OCI-M1 (cell line): ENCODE measurements at places on chromosomes 16 and 17.

DNA sequence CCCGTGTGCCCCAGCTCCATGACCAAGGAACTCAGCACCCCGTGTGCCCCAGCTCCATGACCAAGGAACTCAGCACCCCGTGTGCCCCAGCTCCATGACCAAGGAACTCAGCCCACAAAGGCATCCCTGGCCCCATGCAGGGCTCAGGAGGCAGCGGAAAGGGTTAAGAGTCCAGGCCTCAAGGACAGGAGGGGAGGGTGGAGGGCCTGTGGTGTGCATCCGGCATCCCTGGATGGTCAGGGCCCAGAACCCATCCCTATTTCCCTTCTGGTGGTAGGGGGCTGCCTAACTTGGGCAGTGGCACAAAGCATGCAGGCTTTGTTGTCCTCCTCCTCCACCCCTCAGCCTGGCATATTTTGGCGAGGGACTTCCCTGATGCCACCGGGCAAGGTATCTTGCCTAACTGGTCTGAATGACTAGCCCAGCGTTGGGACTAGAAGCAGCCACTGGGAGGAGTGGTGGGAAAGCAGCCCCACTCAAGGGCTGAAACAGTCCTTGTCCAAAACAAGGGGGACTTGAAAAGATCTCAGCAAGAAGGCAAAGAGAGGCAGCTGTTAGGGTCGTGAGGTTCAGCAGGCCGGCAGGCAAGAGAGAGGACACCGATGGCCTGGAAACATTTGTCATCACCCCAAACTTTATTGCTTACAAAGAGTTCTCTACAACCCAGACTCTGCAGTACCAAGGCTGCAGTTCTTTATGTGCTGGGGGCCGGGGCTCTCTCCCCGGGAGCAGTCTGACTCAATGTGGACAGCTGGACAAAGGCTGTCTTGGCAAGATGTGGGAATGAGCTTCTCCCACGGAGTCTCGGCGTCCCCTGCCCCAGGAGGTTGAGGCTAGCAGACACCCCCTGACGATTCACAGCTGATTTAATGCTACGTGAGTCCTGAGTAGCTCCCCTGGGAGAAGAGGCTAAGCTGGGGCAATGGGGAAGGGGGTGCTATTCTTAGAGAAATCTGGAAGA is 902 bp upstream of the SPATA32 start:
- no peak for DNase-seq

DNA sequence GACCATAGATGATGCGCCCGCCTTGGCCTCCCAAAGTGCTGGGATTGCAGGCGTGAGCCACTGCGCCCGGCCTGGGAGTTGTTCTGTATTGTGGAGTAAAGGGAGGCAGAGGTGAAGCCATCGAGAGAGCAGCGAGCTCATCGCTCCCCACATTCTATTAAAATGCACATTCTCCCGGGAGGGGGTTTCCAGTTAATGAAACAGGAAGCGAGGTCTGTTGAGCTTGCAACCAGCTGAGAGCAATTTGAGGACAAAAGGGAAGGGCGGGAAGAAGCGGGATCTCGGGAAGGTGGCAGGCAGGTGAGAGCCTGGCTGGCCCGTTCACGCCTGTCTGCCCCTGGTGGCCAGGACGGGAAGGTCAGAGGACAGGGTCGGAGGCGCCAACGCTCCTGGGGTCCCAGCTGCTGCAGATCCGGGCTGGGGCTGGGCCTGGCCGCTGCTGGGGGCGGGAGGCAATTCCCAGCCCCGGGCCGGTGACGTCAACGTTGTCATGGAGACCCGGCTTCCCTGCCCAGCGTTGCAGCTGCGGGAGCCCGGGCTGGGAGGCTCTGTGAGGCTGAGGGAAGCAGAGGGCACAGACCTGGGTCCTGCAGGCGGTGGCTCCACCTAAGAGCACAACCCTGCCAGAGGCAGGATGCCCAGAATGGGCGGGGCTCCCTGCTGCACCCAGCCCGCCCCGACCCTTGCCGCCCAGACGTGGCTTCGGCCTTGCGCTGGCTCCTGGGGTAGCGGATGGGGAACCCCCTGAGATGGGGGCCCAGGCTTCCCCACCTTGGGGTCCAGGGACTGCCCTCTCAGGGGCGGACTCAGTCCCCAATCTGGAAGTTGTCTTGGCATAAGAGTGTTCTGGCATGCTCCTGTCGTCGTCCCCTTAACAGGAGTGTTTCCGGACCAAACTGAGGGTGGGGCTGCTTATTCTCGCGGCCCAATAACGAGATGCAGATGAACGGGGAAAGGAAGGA is 48.7 kb upstream of the PLCG2 start:
- DNase-seq: peak; percentile 54

GRCh38 chr17:27985306-27985705 is 57.2 kb upstream of the NLK start:
- no peak for DNase-seq

DNA sequence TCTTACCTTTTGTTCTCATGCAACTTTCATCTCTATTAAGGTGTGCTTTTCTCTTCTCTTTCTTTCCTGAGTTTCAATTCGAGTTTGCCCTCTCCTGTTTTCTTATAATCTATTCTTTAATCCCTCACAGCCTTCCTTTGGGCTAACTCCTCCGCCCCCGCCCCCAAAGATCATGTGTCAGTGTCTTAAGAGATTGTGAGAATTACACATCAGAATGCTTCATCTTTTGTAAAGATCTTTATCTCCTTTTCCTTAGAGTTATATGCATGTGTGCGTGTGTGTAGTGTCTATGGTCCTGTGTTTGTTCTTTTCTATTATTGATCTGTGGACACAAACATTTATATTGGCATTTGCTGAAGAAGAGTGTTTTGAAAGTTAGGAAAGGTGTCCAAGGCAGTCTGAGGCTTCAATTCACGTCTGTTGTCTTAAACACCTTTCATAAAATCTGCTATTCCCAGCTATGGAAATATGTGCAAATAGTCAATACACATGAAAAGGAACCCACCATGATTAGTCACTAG is 6.1 kb upstream of the ALDH3A2 start:
- DNase-seq: no peak

DNA sequence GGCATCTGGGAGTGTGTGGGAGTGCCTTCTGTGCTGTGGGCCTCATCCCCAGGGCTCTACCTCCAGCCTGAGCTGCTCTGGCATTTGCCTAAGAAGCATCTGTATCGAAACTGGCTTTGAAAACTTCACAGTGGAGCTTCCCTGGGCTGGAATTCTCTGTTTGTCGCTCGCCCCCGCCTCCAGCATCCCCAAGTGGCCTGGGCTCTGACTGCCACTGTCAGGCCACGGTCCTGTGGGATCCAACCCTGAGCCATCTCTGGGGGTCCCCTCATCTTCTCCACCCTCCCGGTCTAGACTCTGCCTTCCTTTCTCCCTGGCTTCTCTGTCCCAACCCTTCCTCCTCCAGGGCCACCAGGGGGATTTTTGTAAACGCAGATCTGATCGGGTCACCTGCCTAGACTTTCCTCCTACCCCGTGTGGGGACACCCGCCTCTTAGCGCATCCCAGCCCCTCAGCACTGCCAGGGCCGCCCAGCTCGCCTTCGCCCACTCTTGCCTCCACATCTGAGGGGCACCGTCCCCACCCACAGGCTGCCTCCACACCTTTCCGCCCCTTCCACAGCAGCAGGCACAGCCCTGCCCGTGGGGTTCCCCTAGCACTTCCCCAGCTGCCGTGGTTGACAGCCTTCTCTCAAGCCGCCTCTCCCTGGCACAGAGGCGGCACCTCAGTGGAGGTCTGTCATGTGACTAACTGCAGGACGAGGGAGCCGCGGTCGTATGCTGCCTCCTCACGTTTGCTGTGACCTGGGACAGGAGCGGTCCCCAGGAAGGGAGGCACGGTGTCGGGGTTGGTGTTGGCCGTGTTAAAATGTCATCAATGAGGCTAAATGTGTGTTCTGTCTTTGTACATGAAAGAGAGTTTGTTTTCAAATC is 12.0 kb downstream of the TBC1D24 start:
- DNase-seq: no peak

- no peak for DNase-seq
Observed at GRCh38 chr17:78957128-78957527, 22.6 kb downstream of the LGALS3BP start.

DNA sequence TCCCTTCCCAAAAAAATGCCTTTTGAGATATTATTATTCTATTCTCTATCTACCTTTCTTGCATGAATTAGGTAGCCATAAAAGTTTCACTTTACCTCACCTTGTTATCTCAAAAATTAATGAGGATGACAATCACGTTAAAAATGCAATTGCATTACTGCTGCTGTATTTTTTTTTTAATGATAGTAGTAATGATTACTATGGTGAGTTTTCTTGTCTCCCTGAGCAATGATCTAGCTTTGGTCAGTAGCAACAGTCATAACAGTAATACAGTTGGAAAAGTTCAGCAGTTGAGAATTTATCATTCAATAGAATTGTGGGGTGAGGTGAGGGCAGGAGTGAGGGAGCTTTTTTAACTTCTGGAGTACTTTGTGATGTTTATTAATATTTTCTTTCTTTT is at the start of gene EFCAB5:
Gene EFCAB5 (plus strand): TSS at position 301 of the 400 bp plus-strand sequence. CDS start 163 bp downstream, outside the sequence.
- DNase-seq: no peak

DNA sequence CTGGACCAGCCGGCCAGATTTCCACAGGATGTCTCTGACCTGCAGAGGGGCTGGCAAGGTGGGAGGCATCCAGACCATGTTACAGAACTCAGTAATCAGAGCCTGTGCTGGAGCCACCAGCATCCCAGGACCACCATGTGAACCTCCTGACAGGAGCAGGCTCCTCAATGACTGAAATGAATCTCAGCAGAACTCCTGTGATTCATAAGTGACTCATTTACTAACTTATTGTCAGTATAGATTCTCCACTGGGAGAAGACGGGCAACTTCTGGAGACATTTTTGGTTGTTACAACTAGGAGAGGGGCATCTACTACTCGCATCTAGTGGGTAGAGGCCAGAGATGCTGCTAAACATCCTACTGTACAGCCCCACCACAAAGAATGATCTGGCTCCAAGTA is 3.1 kb upstream of the WWOX start:
- DNase-seq: no peak

GRCh38 chr17:77439189-77440018 is 298.6 kb downstream of the SEC14L1 start:
- DNase-seq: no peak

DNA sequence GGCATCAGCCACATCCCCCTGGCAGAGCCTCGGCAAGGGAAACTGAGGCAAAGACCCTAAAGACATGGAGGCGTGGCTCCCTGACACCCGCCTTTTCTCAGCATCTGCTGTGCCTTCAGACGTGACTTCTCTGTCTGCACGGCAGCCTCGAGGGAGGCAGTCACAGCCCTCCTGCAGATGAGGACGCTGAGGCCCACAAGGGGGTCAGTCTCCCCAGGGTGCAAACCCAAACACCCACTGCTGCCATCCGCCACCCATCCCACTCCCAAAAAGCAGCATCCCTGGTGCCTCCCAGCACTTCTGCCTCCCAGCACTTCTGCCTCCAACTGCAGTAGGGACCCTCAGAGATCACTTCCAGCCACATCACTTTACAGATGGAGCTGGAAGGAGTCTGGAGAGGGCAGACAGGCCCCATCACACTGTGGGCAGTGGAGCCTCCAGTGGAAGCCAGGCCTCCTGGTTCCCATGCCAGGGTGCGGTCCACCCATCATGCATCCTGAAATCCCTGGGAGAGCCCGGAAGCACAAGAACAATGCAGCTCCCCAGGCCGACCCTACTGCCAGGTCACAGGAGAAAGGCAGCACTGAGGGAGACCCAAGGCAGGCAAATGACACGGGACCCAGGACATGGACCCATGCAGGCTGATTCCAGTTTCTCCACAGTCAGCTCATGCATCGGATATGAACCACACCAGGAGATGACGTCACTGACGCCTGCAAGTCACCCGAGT is 23.8 kb downstream of the KDM8 start:
- no peak for DNase-seq

DNA sequence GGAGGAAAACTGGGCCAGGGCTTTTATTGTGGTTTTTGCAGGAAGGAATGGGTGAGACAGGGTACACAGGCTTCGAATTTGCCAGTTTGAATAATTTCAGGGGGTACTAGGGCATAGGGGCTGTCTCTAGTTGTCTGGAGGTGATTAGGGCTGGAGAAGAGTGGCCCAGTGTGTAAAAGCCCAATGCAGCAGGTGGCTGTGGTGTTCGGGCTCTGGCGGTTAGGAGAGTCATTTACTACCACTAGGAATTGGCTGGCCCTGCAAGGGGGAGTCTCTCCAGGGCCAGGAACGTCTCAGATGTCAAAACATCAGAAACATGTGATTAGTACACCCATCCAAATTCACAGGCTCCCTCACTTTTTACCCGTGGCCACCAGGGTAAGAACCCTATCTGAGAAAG is 50.3 kb downstream of the GINS3 start:
- DNase-seq: no peak

- no peak for DNase-seq
Observed at GRCh38 chr17:78118801-78119241, 9.7 kb downstream of the TMC6 start.

GRCh38 chr17:40343219-40344119 is 21.1 kb downstream of the GJD3 start:
- DNase-seq: no peak

DNA sequence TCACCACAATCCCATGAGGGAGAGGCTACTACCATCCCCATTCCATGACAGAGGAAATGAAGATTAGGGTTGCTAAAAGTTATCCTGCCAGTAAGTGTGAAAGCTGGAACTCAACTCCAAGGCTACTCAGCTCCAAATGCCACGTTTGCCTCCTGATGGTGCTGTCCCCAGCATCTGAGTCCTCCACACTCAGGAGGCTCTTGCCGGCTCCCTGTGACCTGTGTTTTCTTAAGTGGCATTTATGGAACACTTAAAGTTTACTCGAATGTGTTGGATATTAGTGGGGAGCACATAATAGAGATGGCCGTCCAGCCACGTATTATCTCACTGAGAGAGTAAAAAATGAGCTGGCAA is 267.9 kb downstream of the CBLN1 start:
- no peak for DNase-seq

GRCh38 chr16:24328835-24329452 is 72.8 kb downstream of the CACNG3 start:
- no peak for DNase-seq

- DNase-seq: peak; percentile 70
Observed at GRCh38 chr17:48543107-48543853, 1.6 kb downstream of the HOXB2 start.

DNA sequence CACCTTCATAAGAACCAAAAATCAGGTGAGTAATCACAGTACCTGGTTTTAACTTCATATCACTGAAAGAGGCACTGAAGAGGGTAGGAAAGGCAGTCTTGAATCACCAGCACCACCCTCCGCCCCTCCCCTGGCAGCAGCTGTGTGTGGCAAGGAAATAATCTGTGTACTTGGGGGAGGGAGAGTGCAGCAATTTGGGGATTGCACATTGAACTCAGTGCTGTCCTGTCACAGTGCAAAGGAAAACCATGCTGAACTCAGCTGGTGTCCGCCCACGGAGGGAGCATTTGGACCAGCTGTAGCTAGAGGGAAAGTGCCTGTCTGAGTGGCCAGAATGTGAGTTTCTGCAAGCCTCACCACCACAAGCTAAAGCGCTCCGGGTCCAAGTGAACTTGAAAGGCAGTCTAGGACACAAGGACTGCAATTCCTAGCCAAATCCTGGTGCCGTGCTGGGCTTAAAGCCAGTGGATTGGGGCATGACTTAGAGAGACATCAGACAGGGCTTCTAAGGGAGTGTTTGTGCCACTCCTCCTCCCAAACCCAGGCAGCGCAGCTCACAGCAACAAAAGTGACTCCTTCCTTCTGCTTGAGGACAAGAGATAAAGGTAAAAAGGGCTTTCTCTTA is 39.7 kb upstream of the ALDH3A1 start:
- no peak for DNase-seq
